GM23248 (cell line): ENCODE measurements at places on chromosomes 1 and 21. TPM values are rescaled to one million over a fixed set of nuclear protein-coding genes. Genes with fewer than 3 reads are reported as not detected.

Gene SPRR5
- polyA plus RNA-seq: not detected in 2 replicates

Gene PRR9
- 0.30 and 0.47 TPM in 2 replicates for polyA plus RNA-seq

Gene TTC22
- polyA plus RNA-seq: not detected in 2 replicates

Gene CFHR3
- not detected in 2 replicates for polyA plus RNA-seq

Gene DEPDC1
- polyA plus RNA-seq: 14.5 and 15.3 TPM in 2 replicates

Gene THEM5
- polyA plus RNA-seq: not detected in 2 replicates

Gene ANGPTL1
- polyA plus RNA-seq: 3.6 and 4.1 TPM in 2 replicates

Gene MATN1
- 0.11 TPM in 1 of 2 replicates, not detected in the other for polyA plus RNA-seq

Gene ANKRD65
- 0.44 and 0.70 TPM in 2 replicates for polyA plus RNA-seq

Gene SPRR3
- polyA plus RNA-seq: not detected in 2 replicates

GRCh38 chr1:109275706-109276345 is 7.1 kb downstream of the PSRC1 start:
- peak; percentile 73 for DNase-seq

DNA sequence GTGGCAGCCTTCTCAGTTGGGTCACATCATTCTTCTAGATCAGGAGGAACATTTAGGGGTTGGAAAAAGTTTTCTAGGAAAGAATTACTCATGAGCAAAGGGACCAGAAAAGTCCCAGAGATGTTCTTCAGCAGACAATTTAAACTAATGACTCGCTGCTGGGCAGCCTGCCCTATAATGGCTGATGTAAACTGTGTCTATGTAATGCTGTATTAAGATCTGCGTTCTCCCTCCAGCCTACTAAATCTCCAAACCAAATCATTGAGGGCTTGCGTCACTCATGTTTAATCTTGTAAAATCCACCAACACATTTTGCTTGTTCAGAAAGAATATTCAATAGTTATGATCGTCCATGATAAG is 92.1 kb downstream of the LRRC8C start:
- DNase-seq: peak; percentile 94

DNA sequence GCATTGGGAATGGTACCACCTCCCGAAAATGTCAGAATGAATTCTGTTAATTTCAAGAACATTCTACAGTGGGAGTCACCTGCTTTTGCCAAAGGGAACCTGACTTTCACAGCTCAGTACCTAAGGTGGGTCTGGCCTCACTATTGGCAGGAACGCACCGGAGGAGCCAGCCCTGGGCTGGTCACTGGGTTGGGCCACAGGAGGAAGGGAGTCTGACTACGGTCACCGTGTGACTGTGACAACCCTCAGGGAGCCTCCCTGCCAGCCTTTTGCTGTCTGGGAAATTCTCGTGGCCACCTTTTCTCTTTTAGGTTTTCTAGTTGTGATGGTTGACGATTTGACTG is 2.2 kb downstream of the IL10RB start:
- no peak for DNase-seq

DNA sequence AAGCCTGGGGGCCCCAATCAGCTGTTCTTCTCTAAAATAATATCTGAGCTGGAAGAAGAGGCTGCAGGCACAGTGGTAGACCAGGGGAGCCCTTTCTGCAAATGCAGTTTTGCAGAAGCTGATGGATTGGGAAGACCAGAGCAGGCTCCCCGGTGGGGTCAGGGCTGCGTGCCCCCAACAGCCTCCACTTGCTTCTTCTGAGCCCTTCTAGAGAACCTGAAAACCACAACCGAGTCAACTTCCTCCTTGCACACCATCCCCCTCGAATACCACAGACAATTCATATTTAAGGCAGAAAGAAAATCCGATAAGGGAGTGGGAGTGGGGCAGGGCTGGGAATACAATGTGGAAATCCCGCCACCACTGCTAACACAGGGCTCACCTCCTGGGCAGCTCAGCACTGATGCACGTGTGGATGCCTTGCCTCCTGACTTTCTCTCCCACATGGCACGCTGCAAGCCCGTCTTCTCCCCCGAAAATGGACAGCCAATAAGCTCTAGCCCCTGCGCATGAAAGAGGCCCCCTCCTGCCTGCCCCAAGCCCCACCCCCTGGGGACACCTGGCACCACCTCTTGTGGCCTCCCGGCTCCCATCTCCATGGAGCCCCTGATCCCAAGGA is 25.4 kb upstream of the ALDH4A1 start:
- DNase-seq: no peak

DNA sequence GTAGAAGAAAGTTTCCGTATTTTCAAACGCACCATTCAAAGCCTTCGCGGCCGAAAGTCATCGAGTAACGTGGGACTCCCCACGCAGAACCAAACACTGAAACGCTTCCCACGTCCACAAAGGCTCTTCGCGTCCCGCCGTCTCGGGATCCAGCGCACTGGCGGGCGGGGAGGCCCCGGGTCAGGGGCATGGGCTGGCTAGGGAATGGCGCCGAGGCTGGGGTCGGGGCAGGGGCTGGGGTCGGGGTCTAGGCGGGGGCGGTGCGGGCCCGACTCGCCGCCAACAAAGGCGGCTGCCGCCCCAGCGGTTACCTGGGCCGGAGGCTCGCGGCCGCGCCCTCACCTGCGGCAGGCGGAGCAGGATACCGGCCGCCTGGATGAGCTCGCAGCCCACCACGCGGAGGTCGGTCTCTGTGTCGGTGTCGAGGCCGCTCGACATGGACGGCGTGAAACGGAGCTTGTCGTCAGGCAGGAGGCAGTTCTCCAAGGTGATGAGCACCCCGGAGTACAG is 403 bp downstream of the CCNL2 start:
- peak; percentile 49 for DNase-seq

- peak; percentile 45 for DNase-seq
Observed at GRCh38 chr1:235019471-235019870, 109.2 kb downstream of the TOMM20 start.

GRCh38 chr1:99441299-99442095 is 177.2 kb downstream of the PLPPR4 start:
- DNase-seq: peak; percentile 74

DNA sequence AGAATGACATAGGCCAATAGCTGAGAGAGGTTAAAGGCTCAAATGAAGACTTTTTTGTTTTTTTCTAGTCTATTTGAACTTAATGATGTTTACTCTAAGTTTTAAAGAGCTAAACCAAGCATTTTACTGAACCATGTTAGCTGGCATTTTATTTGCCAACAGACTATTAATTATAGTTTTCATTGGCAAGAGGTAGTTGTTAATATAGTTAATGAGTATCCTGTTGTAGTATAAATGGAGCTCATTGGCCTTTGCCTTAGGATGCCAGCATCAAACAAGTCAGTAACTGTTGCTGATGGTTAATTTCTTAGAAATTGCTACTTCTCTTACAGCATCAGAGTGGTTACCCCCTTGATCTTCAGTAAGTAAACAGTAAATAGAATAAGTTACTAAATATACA is 339.0 kb upstream of the B3GALT2 start:
- no peak for DNase-seq

- peak; percentile 89 for DNase-seq
Observed at GRCh38 chr1:162562470-162562828, 927 bp downstream of the UAP1 start.

- no peak for DNase-seq
Observed at GRCh38 chr1:81548918-81549587, 251.7 kb upstream of the ADGRL2 start.

- no peak for DNase-seq
Observed at GRCh38 chr1:39331647-39332046, 127.2 kb downstream of the MACF1 start.

GRCh38 chr1:17895986-17896385 is 140.9 kb downstream of the ACTL8 start:
- DNase-seq: no peak

DNA sequence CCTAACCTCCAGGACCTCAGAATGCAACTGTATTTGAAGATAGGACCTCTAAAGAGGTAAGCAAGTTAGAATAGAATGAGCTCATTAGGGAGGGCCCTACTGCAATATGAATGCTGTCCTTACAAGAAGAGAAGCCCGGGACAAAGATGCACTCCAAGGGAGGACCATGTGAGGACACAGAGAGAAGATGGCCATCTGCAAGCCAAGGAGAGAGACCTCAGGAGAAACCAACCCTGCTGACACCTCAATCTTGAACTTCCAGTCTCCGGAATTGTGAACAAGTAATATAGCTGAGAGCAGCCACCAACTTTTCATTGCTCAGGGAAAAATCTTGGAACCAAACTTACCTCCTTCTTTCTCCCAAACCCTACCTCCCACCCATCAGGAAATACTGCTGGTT is 15.0 kb upstream of the GALNT2 start:
- no peak for DNase-seq

DNA sequence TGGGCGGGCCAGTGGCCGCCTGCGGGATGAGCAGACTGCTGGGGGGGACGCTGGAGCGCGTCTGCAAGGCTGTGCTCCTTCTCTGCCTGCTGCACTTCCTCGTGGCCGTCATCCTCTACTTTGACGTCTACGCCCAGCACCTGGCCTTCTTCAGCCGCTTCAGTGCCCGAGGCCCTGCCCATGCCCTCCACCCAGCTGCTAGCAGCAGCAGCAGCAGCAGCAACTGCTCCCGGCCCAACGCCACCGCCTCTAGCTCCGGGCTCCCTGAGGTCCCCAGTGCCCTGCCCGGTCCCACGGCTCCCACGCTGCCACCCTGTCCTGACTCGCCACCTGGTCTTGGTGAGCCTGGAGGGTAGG is 2.1 kb downstream of the B4GALT2 start:
- no peak for DNase-seq

DNA sequence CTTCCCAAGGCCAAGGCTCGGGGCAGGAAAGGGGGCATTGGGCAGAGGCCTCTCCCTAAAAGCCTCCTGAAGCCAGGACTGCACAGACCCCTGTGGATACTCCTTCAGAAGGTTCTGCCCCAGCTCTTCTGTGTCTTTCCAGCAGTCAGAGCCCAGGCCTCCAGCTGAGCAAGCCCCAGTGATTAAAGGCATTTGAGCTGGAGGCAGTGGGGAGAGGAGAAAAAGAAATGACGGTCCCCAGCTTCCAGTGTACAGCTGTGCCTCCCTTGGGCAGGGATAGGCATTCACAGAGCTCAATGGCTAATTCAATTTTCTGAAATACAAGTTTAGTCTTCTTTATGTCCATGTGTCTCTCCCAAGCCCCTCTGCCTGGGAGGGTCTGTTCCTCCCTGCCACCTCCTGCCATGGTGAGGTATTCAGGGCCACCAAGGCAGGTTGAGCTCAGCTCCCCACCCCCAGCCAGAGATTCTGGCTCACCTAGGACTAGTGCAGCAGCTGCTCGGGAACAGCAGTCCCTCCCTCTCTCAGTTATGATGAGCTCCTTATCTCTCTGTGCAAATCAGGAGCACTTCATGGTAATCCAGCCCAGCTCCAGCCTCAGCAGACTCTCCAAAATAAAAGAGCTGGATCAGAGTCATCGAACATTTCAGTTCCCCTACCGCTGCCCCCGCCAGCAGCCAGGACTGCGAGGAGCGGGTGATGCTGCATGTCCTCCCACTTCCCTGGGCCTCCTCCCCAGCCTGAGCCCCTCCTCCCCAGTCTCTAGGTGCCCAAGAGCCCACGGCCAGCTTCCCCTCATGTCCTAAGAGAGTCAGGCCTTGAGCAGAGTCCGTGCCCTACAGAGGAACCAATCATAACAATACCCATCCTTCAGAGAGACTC is 208.4 kb upstream of the ZC3H12A start:
- no peak for DNase-seq

DNA sequence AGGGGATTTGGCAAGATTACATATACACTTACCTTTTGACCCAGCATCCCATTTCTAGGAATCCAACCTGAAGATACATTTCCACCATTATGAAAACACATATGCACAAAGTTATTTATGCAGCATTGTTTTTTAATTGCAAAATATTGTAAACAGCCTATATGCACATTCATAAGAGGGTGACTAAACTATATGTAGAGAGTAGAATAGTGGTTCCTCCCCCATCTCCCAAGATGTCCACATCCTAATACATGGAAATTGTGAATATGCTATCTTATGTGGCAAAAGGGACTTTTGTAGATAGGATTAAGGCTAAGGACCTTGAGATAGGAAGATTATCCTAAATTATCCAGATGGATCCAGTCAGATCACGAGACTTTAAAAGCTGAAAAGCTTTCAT is 91.6 kb downstream of the CLEC20A start:
- DNase-seq: no peak
